CD4-positive, alpha-beta memory T cell (primary cell): ENCODE measurements at places on chromosomes 2 and 18.

DNA sequence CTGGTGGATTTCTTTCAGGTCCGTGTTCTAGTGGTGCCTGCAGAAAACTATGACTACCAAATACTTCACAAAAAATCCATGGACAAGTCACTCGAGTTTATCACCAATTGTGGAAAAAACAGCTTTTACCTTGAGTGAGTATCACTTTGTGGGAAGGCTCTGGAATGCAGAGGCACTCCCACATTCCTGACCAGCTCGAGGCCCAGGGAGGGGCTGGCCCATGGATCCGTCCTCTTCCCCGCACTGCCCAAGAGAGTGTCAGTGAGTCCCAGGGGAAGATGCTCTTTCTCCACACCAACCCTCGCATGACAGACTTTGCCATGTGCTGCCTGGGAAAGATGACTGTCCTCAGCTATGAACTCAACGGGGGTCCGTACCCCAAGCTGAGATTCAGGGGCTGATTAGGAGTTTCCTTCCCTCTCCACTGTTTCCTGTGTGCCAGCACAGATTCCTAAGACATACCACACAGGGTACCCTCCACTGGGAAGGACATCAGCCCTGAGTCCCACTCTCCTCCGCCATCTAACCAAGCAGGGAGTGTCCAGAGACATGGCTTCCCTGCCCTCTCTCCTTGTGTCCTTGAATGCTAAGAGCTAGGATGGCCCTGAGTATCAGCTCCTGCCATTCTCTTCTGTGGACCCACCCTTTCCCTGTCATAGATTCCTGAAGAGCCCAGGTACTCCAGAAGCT is 155.9 kb downstream of the LAMA3 start:
- no peak for DNase-seq

GRCh38 chr2:173815772-173816171 is 149.4 kb downstream of the SP3 start:
- DNase-seq: no peak

GRCh38 chr18:74271635-74272034 is 20.1 kb downstream of the CYB5A start:
- DNase-seq: no peak

GRCh38 chr2:61291851-61292575 is 130.0 kb downstream of the C2orf74 start:
- no peak for DNase-seq

DNA sequence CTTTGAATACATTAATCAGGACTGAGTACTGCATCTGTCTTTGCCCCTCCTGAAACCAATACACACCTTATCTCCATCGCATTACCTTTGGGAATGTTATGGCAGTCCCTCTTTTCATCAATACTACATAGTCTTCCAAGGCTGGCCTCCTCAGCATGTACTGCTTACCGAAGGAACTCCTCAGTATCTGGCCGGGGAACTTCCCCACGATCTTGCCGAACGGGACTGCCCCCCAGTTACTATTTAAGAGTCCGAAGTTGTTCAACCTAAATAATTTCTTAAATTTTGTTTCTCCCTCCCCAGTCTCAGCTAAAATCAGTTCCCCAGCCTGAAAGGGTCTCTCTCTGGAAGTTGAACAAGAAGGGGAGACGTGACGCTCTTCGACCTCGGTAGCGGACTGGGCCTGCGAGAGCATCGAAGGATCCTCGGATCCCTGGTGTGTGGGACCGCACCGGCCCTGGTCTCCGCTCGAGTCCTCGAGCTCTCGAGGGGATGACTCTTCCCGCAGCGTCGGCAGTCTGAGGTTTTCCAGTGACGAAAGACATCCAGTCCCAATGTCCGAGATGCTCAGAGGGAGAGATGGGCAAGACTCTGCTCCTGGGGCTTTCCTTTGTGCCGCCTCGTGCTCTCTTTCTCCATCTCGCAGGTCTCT is 489 bp downstream of the TRMT61B start:
- DNase-seq: peak; percentile 51

GRCh38 chr2:15146960-15147359 is 414.2 kb downstream of the NBAS start:
- no peak for DNase-seq

- DNase-seq: no peak
Measured at GRCh38 chr18:63302220-63302619, 17.3 kb downstream of the BCL2 start.

- DNase-seq: no peak
Measured at GRCh38 chr2:200435379-200435778, 74.5 kb downstream of the KCTD18 start.

DNA sequence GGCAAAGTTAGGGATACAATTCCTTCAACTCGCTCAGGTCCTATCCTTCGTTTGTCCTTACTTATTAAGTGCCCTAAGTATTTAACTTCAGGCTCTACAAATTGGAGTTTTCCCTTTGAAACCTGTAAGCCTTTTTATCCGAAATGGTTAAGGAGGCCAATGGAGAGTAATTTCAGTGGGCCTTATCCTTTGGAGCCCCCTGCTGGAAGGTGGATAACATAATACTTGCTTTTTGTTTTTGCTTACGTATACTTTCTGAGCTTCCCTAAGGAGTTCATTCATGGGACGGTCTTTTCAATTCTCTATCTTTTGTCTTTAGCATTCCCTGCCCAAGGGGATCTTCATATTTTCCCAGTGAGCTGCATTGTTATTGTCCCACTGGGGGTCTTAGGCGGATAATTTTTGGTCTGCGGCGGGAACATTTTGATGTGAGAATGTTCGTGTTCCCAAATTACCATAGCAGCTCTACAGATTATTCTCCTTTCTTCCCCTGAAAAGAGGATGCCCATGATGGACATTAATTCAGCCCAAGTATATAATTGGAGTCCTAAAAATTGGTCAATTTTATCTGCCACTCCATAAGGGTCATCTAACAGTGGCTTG is 34.4 kb upstream of the TRAPPC8 start:
- DNase-seq: peak; percentile 46
